ENCODE measurements at places on chromosomes 11 and 22.

DNA sequence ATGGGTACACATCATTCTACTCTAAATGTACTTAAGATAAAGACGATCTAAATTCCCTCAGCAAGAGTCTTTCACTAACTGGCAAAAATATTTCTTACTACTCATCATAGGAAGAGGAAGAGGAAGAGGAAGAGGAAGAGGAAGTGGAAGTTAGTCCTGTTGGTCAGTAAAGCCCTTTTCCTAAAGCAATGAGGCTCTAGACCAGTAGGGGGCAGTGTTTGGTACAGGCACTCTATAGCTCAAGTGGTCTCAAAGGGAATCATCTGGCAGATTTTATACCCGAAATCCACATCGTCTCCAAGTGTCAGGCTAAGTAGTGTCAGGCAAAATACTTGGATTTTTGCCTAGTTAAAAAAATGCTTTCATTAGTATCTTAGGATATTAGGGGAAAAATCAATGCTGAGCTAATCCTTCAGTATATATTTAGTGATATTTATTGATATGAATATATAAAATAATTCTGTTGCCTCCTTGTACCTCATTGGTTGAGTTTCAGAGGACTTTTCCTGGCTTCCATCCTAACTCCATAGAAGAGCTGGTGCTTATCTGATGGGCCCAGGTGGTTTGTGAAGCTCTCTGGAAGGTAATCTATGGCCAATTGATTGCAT lies 7.7 kb downstream of the BLID start:
- DNase-seq: no peak

DNA sequence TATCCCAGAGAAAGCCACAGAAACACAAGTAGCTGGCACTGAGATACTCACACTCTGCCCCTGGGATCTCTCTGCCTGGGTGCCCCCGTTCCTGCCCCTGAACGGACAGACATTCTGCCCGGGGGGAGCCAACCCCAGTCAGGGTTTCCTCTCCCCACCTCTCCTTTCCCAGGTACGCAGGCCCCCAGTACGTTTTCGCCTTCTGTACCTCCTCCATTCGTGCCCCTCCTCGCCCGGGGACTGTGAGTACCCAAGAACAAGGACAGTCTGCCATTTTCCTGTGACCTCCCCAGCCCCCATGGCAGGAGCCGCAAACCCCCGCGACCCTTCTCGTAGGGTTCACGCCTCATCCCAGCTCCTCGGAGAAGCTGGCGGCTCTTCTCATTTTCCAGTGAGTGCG lies 29.1 kb upstream of the ELFN2 start:
- no peak for DNase-seq

GRCh38 chr11:122850076-122850631 lies 11.9 kb downstream of the CRTAM start:
- DNase-seq: peak; percentile 68

DNA sequence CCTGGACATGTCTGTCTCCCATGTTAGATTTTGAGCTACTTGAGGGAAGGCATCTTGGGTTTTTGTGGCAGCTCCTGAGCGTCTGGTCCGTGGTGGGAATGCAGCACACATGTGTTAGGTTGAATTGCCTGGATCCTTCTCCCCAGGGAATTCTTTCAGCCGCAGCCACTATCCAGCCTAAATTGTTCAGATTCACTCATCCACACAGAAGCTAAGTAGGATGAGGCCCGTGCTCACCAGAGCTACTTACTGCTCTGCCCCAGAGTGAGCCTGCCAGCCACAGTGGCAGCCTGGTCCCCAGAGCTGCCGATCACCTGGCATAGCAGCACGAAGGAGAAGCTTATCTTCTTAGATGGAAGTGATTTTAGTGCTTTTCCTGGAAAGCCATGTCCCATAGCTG lies 34.4 kb upstream of the SORL1-AS1 start:
- no peak for DNase-seq

GRCh38 chr11:15923183-15923582 lies 433.2 kb downstream of the SOX6 start:
- DNase-seq: no peak

DNA sequence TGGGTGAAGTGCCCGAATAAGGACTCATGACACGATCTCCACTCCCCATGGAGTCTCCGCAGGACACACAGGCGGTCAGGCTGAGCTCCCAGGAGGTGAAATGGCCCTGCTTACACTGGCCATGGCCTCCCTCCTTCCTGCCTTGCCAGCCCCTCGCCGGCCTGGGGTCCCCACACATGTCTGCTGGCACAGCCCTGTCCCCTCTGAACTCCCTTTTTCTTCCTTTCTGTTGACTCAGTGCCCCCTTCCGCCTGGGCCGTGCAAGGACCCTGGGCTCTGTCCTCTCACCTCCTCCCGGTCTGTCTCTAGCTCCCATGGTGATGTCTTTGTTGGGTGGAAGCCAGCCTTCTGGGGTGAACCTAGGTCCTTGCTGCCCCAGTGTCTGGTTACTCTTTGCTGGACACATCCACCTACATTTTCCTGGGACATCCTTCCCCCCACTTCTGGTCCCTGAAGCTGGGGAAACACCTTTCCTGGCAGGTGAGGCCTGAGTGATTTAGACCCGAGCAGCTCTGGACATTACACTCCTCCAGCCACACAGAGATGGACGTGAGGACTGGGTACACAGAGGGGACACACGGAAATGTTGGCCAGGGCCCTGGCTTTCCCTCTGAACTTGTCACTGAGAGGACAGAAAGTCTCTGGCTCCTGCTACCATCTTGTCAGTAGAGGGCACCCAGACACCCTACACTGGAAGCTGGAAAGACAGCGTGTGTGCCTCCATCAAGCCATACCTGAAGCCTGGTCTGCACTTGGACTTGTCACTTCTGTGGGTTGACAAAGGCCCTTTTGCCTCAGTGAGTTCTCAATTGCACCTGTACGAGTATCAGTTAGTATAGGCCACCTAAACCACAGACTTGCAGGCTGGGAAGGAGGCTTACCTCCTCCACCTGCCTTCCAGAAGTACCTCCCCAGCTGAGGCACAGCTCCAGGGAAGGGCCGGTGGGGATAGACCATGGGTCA lies 864.3 kb downstream of the TBC1D22A start:
- no peak for DNase-seq

DNA sequence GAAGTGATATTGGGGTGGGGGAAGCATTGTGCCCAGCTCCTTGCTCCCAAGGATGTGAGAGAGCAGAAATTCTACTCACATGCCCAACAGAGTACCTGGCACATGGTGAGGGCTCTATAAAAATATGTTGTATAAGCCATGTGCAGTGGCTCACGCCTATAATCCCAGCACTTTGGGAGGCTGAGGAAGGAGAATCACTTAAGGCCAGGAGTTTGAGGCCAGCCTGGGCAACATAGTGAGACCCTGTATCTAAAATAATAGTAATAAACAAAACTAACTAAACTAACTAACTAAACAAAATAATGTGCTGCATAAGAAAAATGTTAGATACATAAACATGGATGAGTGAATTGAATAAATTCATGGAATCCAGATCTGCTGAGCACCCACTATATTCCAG lies 33.2 kb upstream of the LRRC32 start:
- DNase-seq: no peak

GRCh38 chr11:62324731-62325556 lies 12.3 kb upstream of the ASRGL1 start:
- peak; percentile 96 for DNase-seq

DNA sequence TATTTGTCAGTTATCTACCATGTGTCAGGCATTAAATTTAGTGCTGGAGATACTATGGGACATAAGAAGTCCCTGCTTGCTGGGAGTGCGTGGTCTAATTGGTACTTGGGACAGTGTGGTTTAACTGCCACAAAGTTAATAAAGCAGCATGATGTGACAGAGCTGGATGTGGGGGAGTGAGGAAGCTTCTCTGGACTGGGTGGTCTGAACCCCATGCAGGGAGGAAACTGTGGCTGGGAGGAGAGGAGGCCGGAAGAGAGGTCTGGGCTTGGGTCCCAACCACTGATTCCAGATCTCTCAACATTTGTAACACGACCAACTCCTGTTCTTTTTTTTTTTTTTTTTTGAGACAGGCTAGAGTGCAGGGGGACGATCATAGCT lies 37.1 kb downstream of the ST3GAL4 start:
- DNase-seq: no peak

DNA sequence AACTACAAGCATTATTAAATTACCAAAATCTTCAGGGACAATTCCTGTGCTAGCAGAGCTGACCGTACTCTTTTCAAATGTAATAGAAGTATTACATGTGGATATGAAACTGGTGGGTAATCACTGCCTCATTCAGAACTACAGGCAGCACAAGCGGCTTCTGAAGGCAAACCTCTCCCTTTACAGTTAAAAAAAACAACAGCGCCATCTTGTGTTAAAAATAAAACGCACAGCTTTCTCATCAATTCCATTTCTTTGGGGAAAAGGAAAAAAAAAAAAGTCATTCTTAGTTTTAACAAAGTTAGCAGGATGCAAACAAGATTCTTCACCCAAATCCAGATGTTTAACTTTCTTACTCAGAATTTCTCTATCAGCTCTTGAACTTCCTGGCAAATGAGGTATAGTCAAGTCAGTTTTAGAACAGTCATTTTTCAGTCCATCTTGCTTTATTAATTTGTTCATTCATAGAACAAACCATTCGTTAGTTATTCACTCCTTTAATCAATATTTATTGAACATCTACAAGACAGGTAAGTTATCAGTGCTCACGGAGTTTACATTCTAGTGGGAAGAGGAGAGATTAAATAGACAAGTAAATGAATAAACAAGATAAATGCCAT lies 331.8 kb upstream of the MPPED2 start:
- DNase-seq: no peak

GRCh38 chr11:31822927-31823643 lies 12.0 kb upstream of the PAX6 start:
- DNase-seq: no peak

- DNase-seq: no peak
Observed at GRCh38 chr22:29663180-29663821, 56.5 kb upstream of the CABP7 start.

DNA sequence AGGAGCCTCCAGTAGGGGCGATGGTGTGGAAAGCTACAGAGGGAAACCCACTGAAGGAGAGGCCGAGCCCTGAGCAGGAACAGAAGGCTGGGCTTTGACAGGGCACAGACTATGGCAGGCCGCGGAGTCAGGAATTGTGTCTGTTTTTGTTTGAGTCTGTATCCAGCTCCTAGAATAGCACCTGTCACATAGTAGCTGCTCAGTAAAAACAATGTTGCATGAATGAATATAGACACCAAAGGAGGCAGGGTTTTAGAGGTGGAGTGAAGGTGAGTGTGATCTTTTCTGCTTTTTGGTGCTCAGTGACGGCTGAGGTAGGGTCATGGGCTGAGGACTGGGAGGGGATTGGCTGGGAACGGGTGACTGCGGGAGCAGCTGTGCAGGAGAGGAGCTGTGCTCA lies 18.5 kb upstream of the APOBEC3A start:
- no peak for DNase-seq

- DNase-seq: no peak
Observed at GRCh38 chr11:121665206-121665838, 212.6 kb upstream of the SORL1-AS1 start.

DNA sequence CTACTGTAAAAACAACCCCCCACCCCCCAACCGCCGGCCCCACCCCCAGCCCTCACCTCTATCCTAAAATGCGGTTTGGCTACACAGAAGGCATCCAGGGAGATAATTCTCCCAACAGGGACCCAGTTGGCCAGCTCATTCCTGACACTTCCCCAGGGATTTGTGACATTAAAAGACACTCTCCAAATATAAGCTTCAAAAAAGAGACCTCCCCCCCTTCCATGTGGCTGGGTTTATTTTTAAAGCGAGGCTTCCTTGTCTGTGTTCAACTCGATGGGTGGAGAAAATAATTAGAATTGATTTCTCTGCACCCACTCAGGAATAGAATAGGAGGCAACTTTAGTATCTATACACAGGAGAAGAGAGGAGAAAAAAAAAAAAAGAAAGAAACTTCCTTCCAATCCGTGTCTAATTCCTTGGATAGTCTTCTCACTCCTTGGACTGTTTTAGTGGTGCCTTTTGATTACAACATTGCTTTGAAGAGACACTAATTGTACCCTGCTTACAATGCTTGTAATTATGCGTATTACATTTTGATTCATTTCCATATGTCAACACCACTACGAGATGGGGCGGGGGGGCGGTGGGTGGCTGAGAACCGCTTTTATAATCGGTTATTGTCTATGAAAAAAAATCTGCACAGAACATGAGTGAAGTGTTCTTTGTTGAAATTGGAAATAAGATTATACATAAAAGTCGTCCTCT lies 500.4 kb downstream of the MIAT start:
- DNase-seq: no peak

GRCh38 chr11:102528618-102529017 lies 1.9 kb downstream of the MMP7 start:
- DNase-seq: peak; percentile 50

GRCh38 chr11:62458212-62459002 lies 39.6 kb downstream of the SCGB1A1 start:
- no peak for DNase-seq

GRCh38 chr22:46287873-46288751 lies 8.6 kb upstream of the GTSE1 start:
- DNase-seq: no peak

DNA sequence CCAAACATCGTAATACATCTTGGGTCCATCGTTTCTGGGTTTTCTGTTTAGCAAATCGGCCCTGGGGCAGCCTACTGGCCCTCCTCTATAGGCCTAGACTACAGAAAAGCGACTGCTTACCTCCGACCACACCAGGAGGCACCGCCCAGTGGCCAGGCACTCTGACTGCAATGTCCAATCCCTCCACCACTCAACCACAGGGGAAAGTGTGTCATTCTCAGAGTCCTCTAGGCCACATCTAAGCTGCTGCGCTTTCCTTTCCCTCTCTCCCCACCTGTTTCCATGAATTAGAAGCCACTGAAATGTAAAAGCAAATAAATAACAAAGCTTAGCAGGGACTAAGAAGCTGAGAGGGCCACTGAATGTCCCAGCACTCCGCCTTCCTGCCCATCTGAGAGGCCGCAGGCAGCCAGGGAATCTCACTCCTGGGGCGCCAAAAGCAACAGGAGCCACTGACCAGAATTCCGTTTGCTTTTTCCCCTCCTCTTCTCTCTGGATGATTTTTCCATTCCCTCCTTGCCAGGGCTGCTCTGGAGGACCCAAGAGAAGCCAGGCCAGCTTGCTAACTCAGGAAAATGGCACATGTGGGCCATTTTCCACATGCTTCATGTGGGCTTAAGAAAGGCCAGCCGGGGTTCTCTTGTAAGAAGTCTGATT lies 50.1 kb upstream of the FLI1 start:
- DNase-seq: peak; percentile 9

GRCh38 chr11:94550513-94550912 lies 6.8 kb downstream of the FUT4 start:
- DNase-seq: no peak

GRCh38 chr22:27868732-27869282 lies 50.2 kb downstream of the PITPNB start:
- DNase-seq: no peak

GRCh38 chr11:66238786-66239413 lies 29.5 kb upstream of the RAB1B start:
- peak; percentile 59 for DNase-seq

All from trophoblast cell (in vitro differentiated cells and primary cell).